ENCODE measurements at places on chromosomes 2 and 18. TPM values are rescaled to one million over a fixed set of nuclear protein-coding genes. Genes with fewer than 3 reads are reported as not detected.

SRD5A2 gene
- not detected for total RNA-seq

ECEL1 gene
- total RNA-seq = 0.12 TPM

MBOAT2 gene
- 2.1 TPM for total RNA-seq

HMSD gene
- 1.8 TPM for total RNA-seq

WNT10A gene
- total RNA-seq = 7.1 TPM

TMEM131 gene
- 27.9 TPM for total RNA-seq

ALPG gene
- not detected for total RNA-seq

QPCT gene
- total RNA-seq = 3.0 TPM

DNA sequence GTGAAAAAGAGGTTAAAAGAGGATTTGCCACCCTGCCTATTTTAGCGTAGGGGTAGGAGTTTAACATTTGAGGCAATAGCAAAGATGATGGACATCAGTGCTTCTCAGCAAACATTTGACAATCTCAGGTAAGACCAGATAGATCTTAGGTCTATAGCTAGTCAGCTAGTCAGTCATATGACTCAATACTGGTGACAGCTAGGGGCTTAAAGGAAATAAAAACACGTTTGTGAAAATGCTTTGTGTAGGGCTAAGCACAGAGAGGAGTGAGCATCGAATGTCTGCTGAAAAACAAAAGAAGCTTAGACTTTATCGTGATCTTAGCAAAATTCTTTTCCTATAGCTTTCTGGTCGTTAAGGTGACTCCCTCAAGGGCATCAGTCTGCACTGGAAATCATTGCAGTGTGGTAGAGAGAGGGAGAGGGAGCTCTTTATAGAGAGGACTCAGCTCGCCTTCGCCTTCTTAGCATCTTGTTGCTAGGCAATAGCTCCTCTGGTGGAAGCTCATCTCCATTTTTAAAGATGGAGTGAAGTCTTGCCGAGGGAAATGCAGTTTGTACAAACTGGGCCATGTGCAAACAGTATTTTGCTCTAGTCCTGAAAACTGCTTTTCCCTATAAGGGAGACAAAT lies 62.8 kb upstream of the SLC38A11 start:
- DNase-seq = no peak
- no peaks in the 10 kb centered on the region for H3K4me1 ChIP-seq
- H3K36me3 ChIP-seq = no peaks in the 10 kb centered on the region
- no peak overlapping the region for H3K27ac ChIP-seq
- H3K27me3 ChIP-seq = peaks cover 18% of the 10 kb centered on the region

GRCh38 chr18:59005262-59005661 lies 134.4 kb upstream of the SEC11C start:
- H3K27me3 ChIP-seq = peaks cover 10% of the 10 kb centered on the region
- DNase-seq = no peak
- no peaks in the 10 kb centered on the region for H3K36me3 ChIP-seq
- no peak overlapping the region for H3K27ac ChIP-seq
- H3K4me3 ChIP-seq = no peak overlapping the region

DNA sequence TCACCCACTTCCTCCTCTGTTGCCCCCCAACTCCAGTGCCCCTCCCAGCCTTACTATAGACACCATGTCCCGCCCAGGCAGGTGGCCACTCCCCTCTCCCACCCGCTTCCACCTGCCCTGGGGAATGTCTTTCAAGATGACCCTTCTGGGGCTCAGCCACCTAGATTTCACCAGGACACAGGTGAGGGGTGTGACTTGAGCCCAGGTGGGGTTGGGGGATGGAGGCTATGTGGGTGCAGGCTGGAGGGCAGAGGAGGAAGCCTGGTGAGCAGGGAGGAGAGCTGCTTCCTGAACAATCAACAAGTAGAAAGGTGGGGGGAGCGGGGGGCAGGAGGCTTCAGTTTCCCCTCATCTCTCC lies 8.7 kb downstream of the ADRA2B start:
- no peak for DNase-seq
- H3K4me1 ChIP-seq = no peaks in the 10 kb centered on the region
- no peaks in the 10 kb centered on the region for H3K27me3 ChIP-seq

- H3K27ac ChIP-seq = no peak overlapping the region
- H3K27me3 ChIP-seq = peaks cover 10% of the 10 kb centered on the region
- no peaks in the 10 kb centered on the region for H3K36me3 ChIP-seq
- H3K4me3 ChIP-seq = no peak overlapping the region
- no peak for DNase-seq
These were observed 148.7 kb downstream of the NDUFA10 start for GRCh38 chr2:239876271-239876947.

DNA sequence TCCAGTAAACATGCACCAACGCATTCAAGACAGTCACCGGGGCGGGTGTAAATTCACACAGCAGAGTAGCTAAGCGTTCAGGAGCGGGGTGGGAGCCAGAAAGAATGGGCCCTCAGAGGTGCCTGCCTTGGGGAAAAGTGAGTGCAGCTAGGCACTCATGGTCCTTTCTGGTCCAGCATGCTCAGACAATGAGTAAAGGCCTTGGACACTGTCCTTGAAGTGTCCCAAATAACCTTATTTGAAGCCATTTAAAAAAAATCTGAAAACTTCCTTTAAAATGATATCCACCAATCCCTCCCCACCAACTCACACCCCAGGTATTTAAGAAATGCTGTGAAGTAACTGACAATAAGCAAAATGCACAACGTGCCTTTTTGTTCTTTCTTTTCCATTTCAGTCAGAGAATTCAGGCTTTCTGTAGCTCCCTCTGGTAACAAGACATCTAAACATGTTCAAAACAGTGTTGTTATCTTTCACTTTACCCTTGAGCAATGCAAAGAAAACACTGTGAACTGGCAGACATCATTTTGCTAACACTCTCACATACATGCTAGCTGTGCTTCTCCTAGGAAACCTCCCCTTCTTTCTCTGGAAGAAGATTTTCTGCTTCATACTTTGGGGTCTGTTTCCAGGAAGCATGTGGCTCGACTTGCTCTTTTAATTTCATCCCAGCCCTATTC lies 445.1 kb upstream of the SPRED2 start:
- H3K27ac ChIP-seq = no peak overlapping the region
- H3K36me3 ChIP-seq = no peaks in the 10 kb centered on the region

DNA sequence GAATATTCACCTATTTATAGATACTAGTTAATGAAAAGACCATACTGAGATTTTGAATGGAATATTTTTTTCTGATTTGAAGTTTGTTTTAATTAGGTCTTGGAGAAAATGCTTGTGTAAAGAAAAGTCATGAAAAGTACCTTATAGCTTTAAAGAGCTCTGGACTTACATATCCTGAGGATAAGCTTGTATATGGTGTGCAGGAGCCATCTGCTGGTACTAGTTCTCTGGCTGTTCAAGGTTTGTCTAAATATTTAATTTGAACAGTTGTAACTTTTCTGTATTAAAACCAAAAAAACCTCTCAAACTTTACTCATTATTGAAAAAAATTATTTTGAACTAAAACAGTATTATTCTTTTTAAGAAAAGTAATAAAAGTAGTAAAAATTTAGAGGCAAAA lies 50.1 kb downstream of the UBR3 start:
- peaks cover 7% of the 10 kb centered on the region for H3K36me3 ChIP-seq
- DNase-seq = no peak
- H3K4me1 ChIP-seq = no peaks in the 10 kb centered on the region
- no peaks in the 10 kb centered on the region for H3K27me3 ChIP-seq
- H3K4me3 ChIP-seq = no peak overlapping the region

DNA sequence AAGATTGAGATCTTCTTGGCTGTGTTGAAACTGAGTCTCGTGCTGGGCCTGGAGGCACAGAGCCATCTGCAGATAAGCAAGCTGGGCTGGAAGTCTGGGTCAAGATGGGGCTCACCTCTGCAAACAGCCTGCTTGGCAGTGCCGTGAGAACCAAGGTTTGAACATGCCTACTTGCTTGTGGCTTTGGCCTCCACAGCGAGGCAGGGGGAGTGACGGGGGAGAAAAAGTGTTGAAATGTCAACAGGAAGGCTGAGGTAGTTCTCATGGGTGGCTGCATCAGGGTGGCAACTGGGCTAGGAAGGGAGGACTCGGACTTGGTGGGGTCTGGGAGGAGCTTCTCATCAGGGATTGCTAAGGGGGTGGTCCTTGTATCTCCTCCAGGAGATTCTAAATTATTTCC lies 99.7 kb downstream of the THNSL2 start:
- no peak overlapping the region for H3K27ac ChIP-seq
- H3K27me3 ChIP-seq = peaks cover 4% of the 10 kb centered on the region
- H3K36me3 ChIP-seq = no peaks in the 10 kb centered on the region
- no peak overlapping the region for H3K4me3 ChIP-seq
- H3K4me1 ChIP-seq = peaks cover 6% of the 10 kb centered on the region
- no peak for DNase-seq

DNA sequence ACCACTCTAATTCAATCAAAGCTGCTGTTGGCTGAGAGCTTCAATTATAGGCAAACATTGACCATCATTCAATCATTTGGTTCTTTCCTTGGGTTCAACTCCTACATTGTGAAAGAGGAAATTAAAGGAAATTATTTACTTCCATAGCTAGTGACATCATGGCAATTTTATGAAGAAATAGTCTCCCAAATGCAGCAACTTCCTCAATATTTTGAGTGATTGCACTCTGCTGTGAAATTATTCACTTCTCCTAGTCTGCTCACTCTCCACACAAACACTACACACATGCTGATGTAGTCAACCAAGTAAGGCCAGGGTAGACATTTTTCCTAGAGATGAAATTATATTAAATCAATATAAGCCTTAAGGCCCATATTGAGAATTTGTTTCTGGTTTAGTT lies 86.7 kb upstream of the NCKAP5 start:
- H3K36me3 ChIP-seq = no peaks in the 10 kb centered on the region
- DNase-seq = no peak
- H3K4me3 ChIP-seq = no peak overlapping the region
- no peaks in the 10 kb centered on the region for H3K4me1 ChIP-seq
- no peaks in the 10 kb centered on the region for H3K27me3 ChIP-seq

DNA sequence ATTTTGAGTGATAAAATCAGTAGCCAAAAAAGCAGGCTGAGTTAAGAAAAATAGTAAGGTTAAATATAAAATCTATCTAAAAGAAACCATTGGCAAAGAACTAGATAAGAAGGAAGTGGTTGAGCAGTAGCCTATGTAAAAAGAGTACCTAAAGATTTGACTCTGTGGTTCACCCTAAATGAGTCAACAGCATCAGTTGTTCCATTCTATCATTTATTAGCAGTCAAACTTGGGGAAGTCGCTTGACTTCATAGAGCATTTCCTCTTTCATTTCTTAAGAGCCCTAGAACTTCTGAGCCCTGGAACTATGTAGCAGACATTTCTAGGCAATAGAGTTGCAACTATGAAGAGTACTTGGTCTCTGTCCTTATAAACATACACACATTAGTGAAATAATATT lies 381.7 kb downstream of the NUP35 start:
- no peak overlapping the region for H3K27ac ChIP-seq
- H3K27me3 ChIP-seq = no peaks in the 10 kb centered on the region
- H3K4me3 ChIP-seq = no peak overlapping the region
- peaks cover 3% of the 10 kb centered on the region for H3K36me3 ChIP-seq
- no peak for DNase-seq
- peaks cover 3% of the 10 kb centered on the region for H3K4me1 ChIP-seq

DNA sequence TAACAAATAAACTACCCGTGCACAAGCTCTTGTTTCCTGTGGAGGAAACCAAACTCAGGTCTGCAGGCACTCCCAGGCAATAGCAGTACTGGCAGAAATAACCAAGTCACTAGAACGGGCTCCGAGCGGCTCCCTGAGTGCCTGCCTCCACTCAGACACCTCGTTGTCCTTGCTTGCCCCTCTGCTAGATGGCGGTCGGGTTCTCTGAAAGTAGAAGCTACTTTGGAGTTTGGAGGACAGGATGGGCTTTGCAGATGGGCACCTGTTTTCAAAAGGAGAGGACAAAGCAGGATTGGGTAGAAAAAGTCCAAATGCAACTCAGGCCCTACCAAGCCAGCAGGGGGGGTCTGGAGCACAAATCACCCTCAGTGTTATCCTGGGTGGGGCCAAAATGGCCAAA lies 136.4 kb downstream of the LRRC30 start:
- H3K27me3 ChIP-seq = no peaks in the 10 kb centered on the region
- peaks cover 2% of the 10 kb centered on the region for H3K36me3 ChIP-seq
- DNase-seq = no peak
- no peak overlapping the region for H3K4me3 ChIP-seq
- peaks cover 2% of the 10 kb centered on the region for H3K4me1 ChIP-seq
- H3K27ac ChIP-seq = no peak overlapping the region

DNA sequence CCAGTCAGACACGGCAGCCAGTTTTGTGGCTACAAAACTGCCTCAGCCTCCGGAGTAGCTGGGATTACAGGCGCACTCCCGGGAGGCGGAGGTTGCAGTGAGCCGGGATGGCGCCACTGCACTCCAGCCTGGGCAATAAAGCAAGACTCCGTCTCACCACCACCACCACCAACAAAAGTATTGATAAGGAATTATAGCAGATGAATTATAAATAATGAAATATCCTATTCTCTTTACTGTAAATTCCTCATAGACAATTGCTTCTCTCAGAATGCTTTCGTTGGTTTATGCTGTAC lies 1.4 kb upstream of the FAM161A start:
- peaks cover 21% of the 10 kb centered on the region for H3K4me1 ChIP-seq
- no peak for DNase-seq
- H3K27me3 ChIP-seq = no peaks in the 10 kb centered on the region
- H3K4me3 ChIP-seq = peak overlapping the region; percentile 87

DNA sequence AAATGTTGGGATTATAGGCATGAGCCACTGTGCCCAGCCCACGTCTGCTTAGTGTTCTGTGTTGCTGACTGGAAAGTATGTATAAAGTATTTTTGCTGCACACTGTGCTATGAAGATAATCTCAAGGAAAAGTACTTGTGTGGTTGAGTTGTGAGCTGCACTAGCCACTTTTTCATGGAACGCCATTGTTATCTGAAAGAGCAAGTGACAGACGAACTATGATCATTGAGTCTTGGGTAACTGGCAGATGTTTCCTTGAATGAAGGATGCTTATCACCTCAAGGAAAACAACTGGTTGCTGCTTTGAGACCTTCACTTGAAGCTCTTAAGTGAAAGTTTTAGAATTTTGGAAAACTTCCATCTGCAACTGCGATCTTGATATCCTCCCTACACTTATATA lies 82.2 kb upstream of the KCTD1 start:
- no peak overlapping the region for H3K4me3 ChIP-seq
- no peaks in the 10 kb centered on the region for H3K4me1 ChIP-seq
- peaks cover 8% of the 10 kb centered on the region for H3K27me3 ChIP-seq
- no peaks in the 10 kb centered on the region for H3K36me3 ChIP-seq
- no peak overlapping the region for H3K27ac ChIP-seq

DNA sequence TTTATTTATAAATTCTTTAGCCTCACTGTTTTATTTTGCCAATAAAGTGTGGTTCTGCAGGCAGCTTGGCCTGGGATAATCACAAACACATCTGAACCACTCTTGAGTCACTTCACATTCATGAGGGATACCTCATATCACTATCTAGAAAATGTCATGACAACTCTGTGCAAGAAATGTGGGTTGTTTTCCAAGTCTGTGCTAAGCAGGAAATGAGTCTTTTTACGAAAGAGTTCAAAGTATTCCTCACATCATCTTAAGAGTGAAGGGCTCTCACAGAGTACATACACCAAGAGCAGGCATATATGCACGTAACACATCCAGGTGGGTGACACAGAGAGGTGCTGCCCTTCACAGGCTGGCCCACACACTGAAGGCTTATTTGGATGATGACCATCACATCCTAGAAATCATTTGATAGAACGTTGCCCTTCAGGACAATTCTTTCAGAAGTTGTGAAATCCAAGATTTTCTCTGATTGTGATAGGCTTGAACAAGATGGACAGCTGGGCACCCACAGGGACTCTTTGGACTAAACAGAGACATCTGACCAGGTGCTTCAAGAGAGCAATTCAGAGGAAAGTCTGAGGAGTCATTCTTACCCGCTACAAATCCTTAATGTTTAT lies 811.1 kb upstream of the LRATD1 start:
- H3K4me1 ChIP-seq = no peaks in the 10 kb centered on the region
- H3K27ac ChIP-seq = no peak overlapping the region
- H3K27me3 ChIP-seq = no peaks in the 10 kb centered on the region
- H3K4me3 ChIP-seq = no peak overlapping the region
- no peak for DNase-seq

GRCh38 chr2:217393585-217394032 lies 533.7 kb upstream of the TNP1 start:
- no peak overlapping the region for H3K4me3 ChIP-seq
- no peaks in the 10 kb centered on the region for H3K27me3 ChIP-seq
- no peak for DNase-seq
- H3K27ac ChIP-seq = no peak overlapping the region
